Gastrocnemius medialis (tissue), 4 donors: ENCODE measurements at places on chromosomes 6 and 20. TPM values are rescaled to one million over a fixed set of nuclear protein-coding genes. Genes with fewer than 3 reads are reported as not detected.

DNA sequence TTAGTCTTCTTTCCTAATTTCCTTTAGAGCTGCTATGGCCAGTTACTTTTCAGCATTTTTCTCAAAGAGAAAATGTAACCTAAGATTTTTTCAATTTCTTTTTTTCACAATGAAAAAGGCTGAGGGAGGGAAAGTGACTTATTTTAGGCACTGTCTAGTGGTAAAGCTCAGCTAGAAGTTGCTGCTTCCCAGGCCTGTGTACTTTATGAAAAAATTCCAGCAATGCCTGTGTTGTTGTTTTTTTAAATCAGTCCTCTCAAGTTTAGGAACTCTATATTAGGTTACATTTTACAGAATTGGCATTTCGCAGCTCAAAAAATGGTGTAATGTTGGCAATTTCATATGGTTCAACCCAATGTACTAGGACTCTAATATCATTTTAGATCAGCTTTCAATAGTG lies 269.6 kb downstream of the ARID1B start:
- H3K27me3 ChIP-seq = no peaks in the 10 kb centered on the region
- H3K27ac ChIP-seq = no peak overlapping the region
- H3K4me3 ChIP-seq = no peak overlapping the region
- peaks cover 44% of the 10 kb centered on the region for H3K4me1 ChIP-seq
- no peak for DNase-seq

DNA sequence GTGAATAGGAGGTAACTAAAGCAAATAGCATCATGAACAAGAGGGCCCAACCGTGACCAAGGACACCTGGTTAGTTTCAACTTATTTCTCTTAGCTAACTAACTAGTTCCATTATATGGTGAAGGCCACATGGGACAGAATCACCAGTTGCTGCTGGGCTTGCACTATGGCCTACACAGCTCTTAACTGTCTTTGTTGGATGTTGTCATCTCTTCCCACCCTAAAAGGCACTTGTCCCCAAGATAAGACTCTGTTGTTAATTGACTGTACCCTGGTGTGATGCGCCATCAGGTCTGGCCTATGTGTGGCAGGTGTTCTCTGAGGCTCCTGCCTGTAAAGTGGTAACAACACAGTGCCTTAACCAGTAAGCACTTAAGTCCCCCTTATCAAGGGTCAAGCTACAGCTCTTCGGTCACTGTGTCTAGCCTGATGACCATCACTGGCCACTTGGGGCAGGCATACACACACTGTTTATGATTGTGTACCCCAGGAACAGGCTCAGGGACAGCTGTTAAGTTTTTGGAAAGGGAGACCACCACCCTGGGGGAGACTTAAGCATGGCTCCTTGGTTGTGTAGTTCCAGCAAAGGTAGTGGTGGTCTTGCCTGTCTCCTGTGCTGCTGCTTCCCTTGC lies 51.2 kb downstream of the CHD6 start:
- no peaks in the 10 kb centered on the region for H3K36me3 ChIP-seq
- no peak overlapping the region for H3K27ac ChIP-seq
- peaks cover 50% of the 10 kb centered on the region for H3K4me1 ChIP-seq
- no peaks in the 10 kb centered on the region for H3K27me3 ChIP-seq
- DNase-seq = no peak

SLC17A2 gene
- not detected for total RNA-seq

GRCh38 chr6:14053811-14054210 lies 63.8 kb upstream of the CD83 start:
- DNase-seq = no peak
- no peaks in the 10 kb centered on the region for H3K36me3 ChIP-seq
- no peak overlapping the region for H3K4me3 ChIP-seq
- no peaks in the 10 kb centered on the region for H3K4me1 ChIP-seq
- H3K27ac ChIP-seq = no peak overlapping the region

TMC2 gene
- 0.10 TPM for total RNA-seq
